Activated T-cell treated with anti-CD3 and anti-CD28 coated beads, Interleukin-2, amount 50 U/mL, for 4 hours (primary cell): ENCODE measurements at places on chromosomes 1 and 21. TPM values are rescaled to one million over a fixed set of nuclear protein-coding genes. Genes with fewer than 3 reads are reported as not detected.

Gene MAGI3
- 2.5 TPM for total RNA-seq

Gene COL11A1
- not detected for total RNA-seq

Gene TACSTD2
- 0.11 TPM for total RNA-seq

Gene RNU1-1
- 1,616 TPM for total RNA-seq

Gene SPATA45
- total RNA-seq, result not detected
